Activated CD4-positive, alpha-beta T cell treated with anti-CD3 and anti-CD28 coated beads for 36 hours (primary cell): ENCODE measurements at places on chromosomes 3 and 15. TPM values are rescaled to one million over a fixed set of nuclear protein-coding genes. Genes with fewer than 3 reads are reported as not detected.

DNA sequence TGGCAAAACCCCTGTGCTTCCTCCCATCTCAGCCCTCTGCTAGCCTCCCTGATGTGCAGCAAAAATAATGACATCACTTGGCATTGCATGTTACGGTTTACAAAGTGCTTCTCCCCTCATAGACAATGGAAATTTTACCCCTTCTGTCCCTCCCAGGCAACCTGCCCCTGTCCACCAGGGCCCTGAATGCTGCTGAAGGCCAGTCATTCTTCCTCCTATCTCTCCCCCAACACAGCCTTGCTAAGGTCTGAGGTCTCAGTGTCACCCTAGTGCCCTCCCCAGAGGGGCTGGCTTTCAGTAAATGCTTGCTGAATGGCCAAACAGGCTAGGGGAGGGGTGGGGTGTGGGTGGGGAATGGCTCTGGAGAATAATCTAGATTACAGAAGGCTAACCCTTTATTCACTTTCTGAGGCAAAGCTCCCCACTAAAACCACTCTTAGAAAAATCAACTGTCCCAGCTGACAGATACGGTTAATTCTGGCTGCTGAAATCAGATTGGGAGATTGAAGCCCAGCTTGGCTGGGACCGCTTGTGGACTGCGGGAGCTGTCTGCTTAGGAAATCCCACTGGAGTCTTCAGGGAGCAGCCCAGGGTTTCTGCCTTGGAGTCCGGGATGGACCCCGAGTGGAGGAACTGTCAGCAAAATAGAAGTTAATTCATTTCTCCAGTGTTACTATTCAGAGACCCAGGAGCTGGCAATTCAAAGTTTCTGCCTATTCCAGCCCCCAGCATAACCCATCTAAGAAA lies 22.9 kb downstream of the ANP32A start:
- peak; percentile 20 for DNase-seq
- H3K36me3 ChIP-seq = peaks cover 24% of the 10 kb centered on the region
- H3K4me1 ChIP-seq = peaks cover 90% of the 10 kb centered on the region
- peak overlapping the region; percentile 51 for H3K27ac ChIP-seq

QRICH1 gene
- 119 TPM for total RNA-seq

GRCh38 chr3:190056742-190057141 lies 64.0 kb downstream of the P3H2 start:
- no peak for DNase-seq
- H3K4me1 ChIP-seq = no peaks in the 10 kb centered on the region

SLC6A6 gene
- 51.7 TPM for total RNA-seq

DNA sequence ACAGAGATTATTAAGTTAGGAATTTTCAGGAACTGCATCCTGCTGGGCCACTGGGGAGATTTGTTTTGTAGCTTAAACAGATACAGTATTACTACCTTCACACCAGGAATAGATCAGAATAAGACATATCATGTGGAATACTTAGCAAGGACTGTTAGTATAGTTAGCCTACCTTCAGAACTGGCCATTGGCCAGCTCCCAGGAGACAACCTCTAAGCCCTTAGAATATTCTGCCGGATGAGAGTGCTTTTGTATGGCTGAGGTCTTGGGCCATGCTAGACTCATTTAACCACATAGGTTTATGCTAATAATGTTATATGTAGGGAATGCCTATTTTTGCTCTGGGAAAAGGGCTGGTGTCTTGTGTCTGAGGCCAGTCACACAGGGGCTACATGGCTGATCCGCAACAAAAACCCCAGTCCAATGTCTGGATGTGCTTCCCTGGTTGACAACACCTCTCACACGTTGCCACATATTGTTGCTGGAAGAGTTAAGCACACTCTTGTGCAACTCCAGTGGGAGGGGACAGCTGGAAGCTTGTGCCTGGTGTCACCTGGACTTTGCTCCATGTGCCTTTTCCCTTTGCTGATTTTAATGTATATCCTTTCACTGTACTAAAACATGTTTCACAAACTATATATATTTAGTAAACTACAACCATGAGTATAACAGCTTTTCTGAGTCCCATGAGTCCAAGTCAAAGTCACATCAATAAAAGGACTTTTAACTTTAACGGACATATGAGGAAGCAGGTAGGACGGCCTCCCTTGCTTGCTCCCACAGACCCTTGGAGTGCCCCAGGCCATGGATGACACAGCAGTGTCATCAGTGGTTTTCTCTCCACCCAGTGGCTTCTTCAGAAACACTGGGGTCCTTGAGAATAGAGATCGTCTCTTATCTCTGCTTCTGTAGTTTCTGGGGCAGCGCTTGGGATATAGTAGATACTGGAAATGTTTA lies 118.0 kb upstream of the C3orf80 start:
- no peaks in the 10 kb centered on the region for H3K36me3 ChIP-seq
- H3K27me3 ChIP-seq = no peaks in the 10 kb centered on the region
- no peak for DNase-seq
- no peak overlapping the region for H3K27ac ChIP-seq
- no peak overlapping the region for H3K4me3 ChIP-seq

- H3K36me3 ChIP-seq = no peaks in the 10 kb centered on the region
- DNase-seq = no peak
- H3K27me3 ChIP-seq = no peaks in the 10 kb centered on the region
- H3K4me1 ChIP-seq = no peaks in the 10 kb centered on the region
- no peak overlapping the region for H3K4me3 ChIP-seq
Observed at GRCh38 chr15:35810007-35810406, 264.0 kb upstream of the DPH6 start.

- no peaks in the 10 kb centered on the region for H3K36me3 ChIP-seq
- H3K4me3 ChIP-seq = no peak overlapping the region
- peaks cover 11% of the 10 kb centered on the region for H3K27me3 ChIP-seq
- H3K4me1 ChIP-seq = peaks cover 7% of the 10 kb centered on the region
Observed at GRCh38 chr15:98174841-98175240, 214.3 kb downstream of the ARRDC4 start.

DNA sequence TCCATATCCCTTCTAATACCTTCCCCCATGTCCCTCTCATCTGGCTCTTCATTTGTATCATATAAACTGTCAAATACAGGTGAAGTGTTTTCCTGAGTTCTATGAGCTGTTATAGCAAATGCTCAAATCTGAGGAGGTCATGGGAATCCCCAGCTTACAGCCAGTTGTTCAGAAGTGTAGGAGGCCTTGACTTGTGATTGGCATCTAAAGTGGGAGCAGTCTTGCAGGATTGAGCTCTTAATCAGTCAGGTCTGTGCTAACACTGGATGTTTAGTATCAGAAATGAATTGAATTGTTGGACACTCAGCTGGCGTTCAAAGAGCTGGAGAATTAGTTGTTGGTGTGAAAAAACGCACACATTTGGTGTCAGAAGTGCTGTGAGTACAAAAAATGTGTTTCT lies 65.0 kb downstream of the IFT57 start:
- no peak overlapping the region for H3K4me3 ChIP-seq
- no peak overlapping the region for H3K27ac ChIP-seq
- H3K36me3 ChIP-seq = no peaks in the 10 kb centered on the region
- H3K4me1 ChIP-seq = peaks cover 12% of the 10 kb centered on the region
- H3K27me3 ChIP-seq = no peaks in the 10 kb centered on the region

ZIC1 gene
- total RNA-seq = not detected

SCAMP5 gene
- 3.9 TPM for total RNA-seq

DNA sequence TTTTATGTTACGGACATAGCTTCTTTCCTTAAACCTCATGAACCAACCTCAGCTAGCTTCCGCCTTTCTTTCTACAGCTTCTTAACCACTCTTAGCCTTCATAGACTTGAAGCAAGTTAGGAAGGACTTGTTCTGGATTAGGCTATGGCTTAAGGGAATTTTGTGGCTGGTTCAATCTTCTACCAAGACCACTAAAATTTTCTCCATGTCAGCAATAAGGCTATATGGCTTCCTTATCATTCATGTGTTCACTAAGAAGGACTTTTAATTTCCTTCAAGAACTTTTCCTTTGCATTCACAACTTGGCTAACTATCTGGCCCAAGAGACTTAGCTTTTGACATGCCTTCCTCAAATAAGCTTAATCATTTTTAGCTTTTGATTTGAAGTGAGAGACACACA lies 24.5 kb downstream of the CCPG1 start:
- peak overlapping the region; percentile 35 for H3K27ac ChIP-seq
- H3K4me1 ChIP-seq = no peaks in the 10 kb centered on the region
- H3K4me3 ChIP-seq = no peak overlapping the region
- DNase-seq = no peak
- no peaks in the 10 kb centered on the region for H3K27me3 ChIP-seq
- peaks cover 18% of the 10 kb centered on the region for H3K36me3 ChIP-seq

GRCh38 chr3:194369522-194370279 lies at the start of gene LRRC15:
TSS of gene LRRC15 (minus strand) at chr3:194369743. CDS start at chr3:194361043, 8,700 bp downstream.
- no peaks in the 10 kb centered on the region for H3K36me3 ChIP-seq
- no peak for DNase-seq
- no peak within 1 kb of the TSS for H3K27ac ChIP-seq
- no peak within 1 kb of the TSS for H3K4me3 ChIP-seq
- peaks cover 26% of the 10 kb centered on the region for H3K27me3 ChIP-seq
- no peaks in the 10 kb centered on the region for H3K4me1 ChIP-seq

DNA sequence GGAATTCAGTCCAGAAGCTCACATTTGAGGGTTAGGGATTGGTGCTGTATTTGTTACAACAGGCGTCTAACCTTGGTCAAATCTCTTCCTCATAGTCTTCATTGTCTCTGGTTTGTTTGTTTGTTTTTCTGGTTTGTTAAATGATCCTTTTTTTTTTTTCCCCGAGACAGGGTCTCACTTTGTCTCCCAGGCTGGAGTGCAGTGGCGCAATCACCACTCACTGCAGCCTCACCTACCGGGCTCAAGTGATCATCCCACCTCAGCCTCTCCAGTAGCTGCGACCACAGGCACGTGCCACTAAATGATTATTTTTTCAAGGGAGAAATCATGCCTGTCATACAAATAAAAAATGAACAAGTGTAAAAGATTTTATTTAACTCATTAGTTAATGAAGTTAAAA lies 14.3 kb upstream of the ADPGK start:
- H3K4me1 ChIP-seq = peaks cover 9% of the 10 kb centered on the region
- no peaks in the 10 kb centered on the region for H3K36me3 ChIP-seq
- DNase-seq = no peak
- H3K27me3 ChIP-seq = peaks cover 22% of the 10 kb centered on the region
- peak overlapping the region; percentile 67 for H3K4me3 ChIP-seq

SENP8 gene
- 3.0 TPM for total RNA-seq

GRCh38 chr15:69484837-69485236 lies 32.2 kb downstream of the RPLP1 start:
- H3K27me3 ChIP-seq = no peaks in the 10 kb centered on the region
- H3K36me3 ChIP-seq = no peaks in the 10 kb centered on the region
- DNase-seq = no peak
- H3K27ac ChIP-seq = no peak overlapping the region
- H3K4me3 ChIP-seq = no peak overlapping the region
- H3K4me1 ChIP-seq = peaks cover 5% of the 10 kb centered on the region

DNA sequence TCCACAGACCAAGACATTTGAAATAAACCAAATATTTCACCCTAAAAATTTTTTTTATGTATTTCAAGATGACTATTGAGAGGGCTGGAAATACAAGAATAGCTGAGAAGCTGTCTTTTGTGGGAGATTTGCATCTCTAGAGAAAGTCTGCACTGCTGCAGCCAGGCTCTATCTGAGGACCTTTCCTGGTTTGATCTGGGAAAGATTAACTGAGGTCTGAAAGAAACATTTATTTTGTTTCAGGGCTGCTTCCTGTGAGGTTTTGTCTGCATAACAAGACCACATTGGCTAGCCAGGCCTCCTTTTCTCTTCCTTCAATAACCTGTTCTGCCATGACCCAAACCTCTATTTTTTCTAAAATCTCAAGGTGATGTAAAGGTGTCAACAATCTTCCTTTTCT lies 117.5 kb upstream of the ARHGEF26 start:
- H3K27me3 ChIP-seq = no peaks in the 10 kb centered on the region

GRCh38 chr3:166837535-166837934 lies 542.6 kb downstream of the ZBBX start:
- no peak overlapping the region for H3K4me3 ChIP-seq
- peak; percentile 6 for DNase-seq
- H3K36me3 ChIP-seq = no peaks in the 10 kb centered on the region
- no peaks in the 10 kb centered on the region for H3K27me3 ChIP-seq

GRCh38 chr3:77529522-77529921 lies 489.6 kb downstream of the ROBO2 start:
- DNase-seq = no peak
- no peaks in the 10 kb centered on the region for H3K36me3 ChIP-seq
- H3K27me3 ChIP-seq = no peaks in the 10 kb centered on the region
- H3K4me3 ChIP-seq = no peak overlapping the region
- H3K4me1 ChIP-seq = no peaks in the 10 kb centered on the region

DNA sequence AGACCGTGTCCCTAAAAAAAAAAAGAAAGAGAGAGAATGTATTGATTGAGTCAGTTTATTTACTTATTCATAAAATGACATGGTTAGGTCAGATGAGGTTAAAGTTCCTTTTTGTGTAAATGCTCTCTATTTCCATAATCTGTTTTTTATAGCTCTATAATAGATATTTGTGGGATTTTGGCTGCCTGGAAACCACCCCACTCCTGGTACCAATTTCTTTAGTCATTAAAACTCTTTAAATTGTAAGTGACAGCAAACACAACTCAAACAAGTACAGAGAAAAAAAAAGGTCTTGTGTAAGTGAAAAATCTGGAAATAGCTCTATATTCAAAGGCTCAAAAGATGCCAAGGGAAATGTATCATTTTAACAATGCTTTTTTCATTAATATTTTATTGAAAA lies 11.0 kb upstream of the PPP4R2 start:
- peaks cover 6% of the 10 kb centered on the region for H3K27me3 ChIP-seq
- H3K27ac ChIP-seq = no peak overlapping the region
- peaks cover 3% of the 10 kb centered on the region for H3K4me1 ChIP-seq
- H3K36me3 ChIP-seq = no peaks in the 10 kb centered on the region
- no peak overlapping the region for H3K4me3 ChIP-seq

GRCh38 chr15:65263313-65263712 lies 23.4 kb downstream of the PARP16 start:
- H3K27ac ChIP-seq = no peak overlapping the region
- H3K4me1 ChIP-seq = no peaks in the 10 kb centered on the region
- no peak for DNase-seq
- H3K36me3 ChIP-seq = peaks cover 35% of the 10 kb centered on the region
- no peak overlapping the region for H3K4me3 ChIP-seq

DNA sequence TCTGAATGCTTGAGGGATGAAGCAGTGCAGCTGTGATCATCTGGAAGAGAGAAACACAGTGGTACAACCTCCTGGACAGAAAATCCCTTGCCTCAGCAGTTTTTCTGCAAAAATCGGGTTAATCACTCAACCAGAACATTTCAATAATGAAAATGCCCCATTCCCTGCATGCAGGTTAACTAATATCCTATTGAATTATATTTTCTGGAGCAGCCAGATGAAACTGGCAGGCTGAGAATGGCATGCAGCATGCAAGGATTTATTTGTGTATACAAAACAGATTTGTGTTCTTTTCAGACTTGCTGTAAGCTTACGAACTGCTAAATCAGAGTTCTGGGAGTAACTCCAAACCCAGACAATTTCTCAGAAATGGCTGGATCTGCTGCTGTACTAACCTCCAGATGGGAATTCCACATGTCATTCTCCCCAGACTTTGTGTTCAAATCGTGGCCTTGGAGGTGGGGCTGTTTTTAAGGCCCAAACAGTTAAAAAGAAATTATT lies 39.1 kb downstream of the SLC9A9 start:
- H3K27me3 ChIP-seq = no peaks in the 10 kb centered on the region
- H3K36me3 ChIP-seq = peaks cover 6% of the 10 kb centered on the region
- DNase-seq = no peak

GRCh38 chr15:95365511-95366107 lies 964.9 kb upstream of the NR2F2 start:
- no peaks in the 10 kb centered on the region for H3K4me1 ChIP-seq
- no peaks in the 10 kb centered on the region for H3K36me3 ChIP-seq
- no peak overlapping the region for H3K4me3 ChIP-seq
- peaks cover 4% of the 10 kb centered on the region for H3K27me3 ChIP-seq
- no peak for DNase-seq
- H3K27ac ChIP-seq = no peak overlapping the region

GRCh38 chr3:143158014-143158988 lies 38.7 kb downstream of the CHST2 start:
- H3K27ac ChIP-seq = no peak overlapping the region
- no peaks in the 10 kb centered on the region for H3K36me3 ChIP-seq
- H3K4me1 ChIP-seq = peaks cover 33% of the 10 kb centered on the region
- H3K27me3 ChIP-seq = no peaks in the 10 kb centered on the region
- no peak overlapping the region for H3K4me3 ChIP-seq
- peak; percentile 28 for DNase-seq

NUP210 gene
- total RNA-seq = 117 TPM
